ENCODE measurements at places on chromosomes 3 and 15. TPM values are rescaled to one million over a fixed set of nuclear protein-coding genes. Genes with fewer than 3 reads are reported as not detected.

AMIGO3 gene
- total RNA-seq = 0.72 TPM

LRRC15 gene
- not detected for total RNA-seq

TRPM1 gene
- total RNA-seq = not detected

GATA2 gene
- total RNA-seq = 2.9 TPM

ATP13A5 gene
- total RNA-seq = not detected

MEIS2 gene
- total RNA-seq = not detected

EFCAB12 gene
- 1.4 TPM for total RNA-seq

TMEM207 gene
- total RNA-seq = not detected

ABHD17C gene
- 7.0 TPM for total RNA-seq
